ENCODE measurements at places on chromosomes 2 and 18.
A peak's percentile ranks its signal among the peaks of the same experiment; 100 is the strongest.

DNA sequence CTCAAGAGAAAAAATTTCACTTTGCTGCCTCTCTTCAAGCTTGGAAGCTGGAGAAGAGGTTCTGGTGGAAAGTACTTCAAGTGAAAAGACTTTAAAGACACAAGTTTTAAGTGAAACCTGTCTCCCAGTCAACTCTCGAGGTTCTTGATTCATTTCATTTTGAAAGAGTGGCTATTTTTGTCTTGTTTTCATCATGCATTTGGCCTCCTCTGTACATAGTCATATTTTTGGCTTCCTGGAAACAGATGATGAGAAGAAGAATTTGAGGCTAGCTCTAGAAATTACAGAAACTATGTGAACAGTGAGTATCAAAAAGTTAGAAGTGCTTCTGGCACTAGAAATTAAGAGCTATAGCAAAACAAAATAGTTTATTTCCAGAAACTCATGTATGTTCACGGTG, 124.8 kb downstream of the DTNA start:
- no peak for DNase-seq

- DNase-seq, result no peak
Measured at GRCh38 chr2:224171226-224171625, 132.1 kb upstream of the SERPINE2 start.

DNA sequence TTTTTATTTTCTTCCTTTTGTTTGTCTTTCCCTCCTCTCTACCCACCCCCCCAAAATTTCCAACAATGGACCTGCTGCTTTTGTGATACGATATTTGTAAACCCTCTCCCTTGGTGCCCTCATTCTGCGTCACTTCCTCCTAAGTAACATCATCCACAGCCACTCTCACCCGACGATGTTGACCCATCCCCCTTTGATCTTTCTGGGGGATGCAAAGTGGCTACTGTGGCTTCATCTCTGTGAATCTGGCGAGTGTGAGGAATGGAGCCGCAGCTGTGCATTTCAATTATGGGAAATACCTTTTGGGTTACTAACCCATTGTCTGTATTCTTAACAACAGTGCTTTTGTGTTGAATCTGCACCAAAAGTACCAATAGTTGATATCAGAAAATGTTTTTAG, 19.4 kb downstream of the ANTXR1 start:
- no peak for DNase-seq

GRCh38 chr18:53411511-53411910, 813.0 kb downstream of the MBD2 start:
- DNase-seq, result no peak

GRCh38 chr2:169222665-169223064, 139.7 kb downstream of the LRP2 start:
- peak; percentile 11 for DNase-seq

- DNase-seq, result no peak
Measured at GRCh38 chr2:888906-889566, 61.6 kb upstream of the SNTG2 start.

- no peak for DNase-seq
Measured at GRCh38 chr2:21633911-21634310, 510.1 kb downstream of the TDRD15 start.

DNA sequence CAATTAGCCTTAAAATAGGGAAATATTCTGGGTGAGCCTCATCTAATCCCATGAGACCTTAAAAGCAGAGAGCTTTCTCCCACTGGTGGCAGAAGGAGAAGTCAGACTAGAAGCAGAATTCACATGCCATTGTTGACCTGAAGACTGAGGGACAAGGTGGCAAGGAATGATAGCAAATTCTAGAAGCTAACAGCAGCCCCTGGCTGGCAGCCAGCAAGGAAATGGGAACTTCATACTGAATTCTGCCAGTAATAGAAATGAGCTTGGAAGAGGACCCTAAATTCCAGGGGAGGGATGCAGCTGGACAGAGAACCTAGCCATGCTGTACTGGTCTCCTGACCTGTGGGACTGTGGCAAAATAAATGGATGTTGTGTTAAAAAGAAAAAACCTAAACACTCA, 19.5 kb downstream of the B3GNT7 start:
- no peak for DNase-seq

DNA sequence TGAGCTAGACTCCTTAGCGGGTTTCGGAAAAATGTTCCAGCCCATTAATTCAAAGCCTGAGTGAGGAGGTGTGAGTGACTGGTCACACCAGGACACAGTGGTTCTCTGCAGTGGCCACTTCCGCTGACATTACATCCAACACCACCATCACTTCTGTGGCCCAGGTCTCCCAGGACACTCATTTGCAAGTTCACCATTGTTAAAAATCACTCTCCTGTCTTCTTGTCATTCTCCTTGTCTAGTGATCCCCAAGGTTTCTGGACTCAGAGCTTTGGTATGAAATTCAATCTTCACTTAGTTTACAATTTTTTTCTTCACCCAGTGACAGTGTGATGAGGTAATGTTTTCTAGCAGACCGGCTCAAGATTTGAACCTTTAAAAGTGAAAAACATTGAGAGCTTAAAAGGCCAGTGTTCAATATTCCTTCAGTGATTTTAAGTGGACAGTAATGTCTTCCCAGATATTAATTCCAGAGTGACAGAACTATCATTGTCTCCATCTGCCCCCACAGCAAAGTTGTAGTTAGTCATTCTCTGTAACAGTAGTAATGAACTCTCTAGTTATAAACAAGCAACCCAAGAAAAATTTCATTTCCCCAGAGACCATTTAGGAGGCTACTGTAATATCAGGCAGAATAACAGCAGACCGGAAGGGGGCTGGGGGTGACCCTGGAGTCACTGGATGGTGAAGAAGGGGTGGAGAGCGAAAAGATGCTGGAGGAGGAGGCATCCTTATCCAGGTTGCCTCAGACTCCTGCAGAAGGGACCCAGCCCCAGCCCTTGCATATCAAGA, 164.9 kb downstream of the GFPT1 start:
- no peak for DNase-seq

DNA sequence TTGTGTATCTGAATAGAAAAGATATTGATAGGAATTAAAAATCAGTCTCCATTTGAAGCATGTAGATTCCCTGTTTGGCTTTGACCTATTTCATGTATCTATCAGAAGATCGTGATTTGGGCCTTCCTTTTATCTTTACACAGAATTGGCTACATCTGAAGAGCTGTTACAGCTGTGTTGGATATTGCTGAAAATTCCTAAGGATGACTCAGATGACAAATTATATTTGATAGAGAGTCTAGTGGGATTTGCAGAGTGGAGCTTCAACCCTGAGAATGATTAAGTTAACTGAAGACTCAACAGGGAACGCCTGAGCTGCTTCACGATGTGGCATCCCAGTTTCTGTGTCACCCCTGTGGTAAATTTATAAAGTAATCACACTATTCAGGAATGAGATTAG, 4.9 kb upstream of the COL3A1 start:
- no peak for DNase-seq

DNA sequence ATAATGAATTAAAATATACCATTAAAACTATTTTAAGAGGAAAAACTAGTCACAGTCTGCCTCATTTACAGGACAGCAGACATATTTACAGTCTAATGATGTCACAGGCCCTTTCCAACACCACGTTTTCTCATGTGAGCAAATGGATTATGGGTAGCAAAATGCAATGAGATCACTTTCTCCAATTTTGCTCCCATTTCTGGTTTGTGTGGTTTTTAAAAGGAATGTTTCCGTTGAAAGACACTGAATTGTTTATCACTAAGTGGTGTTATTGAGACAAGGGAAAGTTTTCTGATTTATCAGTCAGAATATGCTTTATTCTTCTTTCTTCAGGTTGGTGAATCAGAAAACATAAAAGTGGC, 11.4 kb upstream of the NR4A2 start:
- DNase-seq, result no peak

- no peak for DNase-seq
Measured at GRCh38 chr2:128689971-128690370, 371.3 kb upstream of the HS6ST1 start.

GRCh38 chr2:180871649-180872048, 108.8 kb upstream of the UBE2E3 start:
- DNase-seq, result no peak

- no peak for DNase-seq
Measured at GRCh38 chr2:128770143-128771085, 451.7 kb upstream of the HS6ST1 start.

GRCh38 chr2:109513749-109514588, 99.8 kb downstream of the SEPTIN10 start:
- DNase-seq, result peak; percentile 15

DNA sequence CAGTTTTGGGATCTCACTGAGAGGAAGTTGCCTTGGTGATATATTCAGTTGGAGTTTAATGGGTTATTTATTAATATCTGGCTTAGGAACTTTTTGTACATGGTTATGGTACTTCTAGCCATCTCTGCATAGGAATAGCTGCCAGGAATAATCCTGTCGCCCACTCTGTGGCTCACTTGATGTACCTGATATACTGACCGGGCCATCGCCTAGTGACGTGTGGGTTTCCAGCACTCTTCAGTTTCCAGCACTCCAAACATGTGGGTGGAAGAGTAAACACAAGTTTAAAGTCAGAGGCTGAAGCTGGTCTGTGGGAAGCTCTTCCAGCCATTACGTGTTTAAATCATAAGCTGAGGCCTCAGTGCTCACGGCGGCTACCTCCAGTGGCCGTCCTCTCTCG, 44.3 kb upstream of the AGAP1 start:
- no peak for DNase-seq

- no peak for DNase-seq
Measured at GRCh38 chr18:11600321-11600720, 9.1 kb upstream of the SLC35G4 start.

DNA sequence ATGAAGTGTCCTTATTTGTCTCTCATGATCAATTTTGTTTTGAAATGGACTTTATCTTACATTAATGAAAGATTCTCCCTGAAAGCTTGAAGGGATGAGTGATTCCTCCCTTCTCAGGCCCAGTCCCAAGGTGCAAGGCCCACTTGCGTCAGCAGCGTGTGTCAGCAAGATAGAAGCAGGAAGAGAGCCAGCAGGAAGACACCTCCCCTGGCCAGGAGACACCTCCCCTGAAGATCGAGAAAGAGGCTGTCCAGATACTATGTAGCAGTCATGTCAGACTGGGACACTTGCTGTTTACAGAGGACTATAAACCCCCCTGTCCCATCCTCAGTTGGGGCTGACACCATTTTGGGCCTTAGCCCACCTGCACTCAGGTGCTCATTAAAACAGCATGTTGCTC, 38.3 kb downstream of the TIMM21 start:
- DNase-seq, result no peak

- no peak for DNase-seq
Measured at GRCh38 chr2:467101-467500, 179.2 kb upstream of the ALKAL2 start.

DNA sequence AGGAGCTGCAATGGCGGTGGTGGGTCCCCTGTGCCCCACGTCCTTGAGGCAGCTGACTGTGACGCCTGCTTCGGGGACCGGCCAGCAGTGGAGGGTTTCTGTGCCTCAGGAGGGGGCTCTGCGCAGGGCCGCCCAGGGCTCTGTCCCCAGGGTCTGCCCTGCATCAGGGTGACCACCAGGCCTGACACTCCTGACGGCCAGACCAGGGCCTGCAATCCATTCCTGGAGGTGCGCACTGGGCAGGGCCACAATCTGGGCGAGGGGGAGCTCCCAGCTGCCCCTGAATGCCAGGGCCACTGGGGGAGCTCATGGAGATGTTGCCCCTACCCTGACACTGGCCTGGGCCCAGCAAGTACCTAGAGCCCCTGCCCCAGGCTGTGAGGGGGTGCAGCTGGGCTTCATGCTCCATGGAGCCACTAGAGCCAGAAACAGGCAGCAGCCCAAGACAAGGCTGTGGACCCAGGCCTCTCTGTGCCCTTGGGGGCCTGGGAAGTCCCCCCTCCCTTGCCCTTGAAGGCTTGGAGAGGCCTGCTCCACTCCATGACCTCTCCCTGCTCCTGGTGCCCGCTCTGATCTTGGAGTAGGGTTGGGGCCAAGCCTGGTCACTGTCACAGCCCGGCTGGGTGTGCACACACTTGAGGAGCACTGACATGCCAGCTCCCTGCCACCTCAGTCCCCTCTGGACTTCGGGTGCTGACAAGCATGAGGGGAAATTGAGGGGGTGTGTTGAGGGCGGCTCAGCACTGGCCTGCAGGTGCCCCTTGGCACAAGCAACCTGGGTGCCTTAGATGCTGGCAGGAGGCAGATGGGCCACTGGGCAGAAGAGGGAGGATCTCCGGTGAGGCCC, 55.9 kb downstream of the LDAH start:
- DNase-seq, result no peak

DNA sequence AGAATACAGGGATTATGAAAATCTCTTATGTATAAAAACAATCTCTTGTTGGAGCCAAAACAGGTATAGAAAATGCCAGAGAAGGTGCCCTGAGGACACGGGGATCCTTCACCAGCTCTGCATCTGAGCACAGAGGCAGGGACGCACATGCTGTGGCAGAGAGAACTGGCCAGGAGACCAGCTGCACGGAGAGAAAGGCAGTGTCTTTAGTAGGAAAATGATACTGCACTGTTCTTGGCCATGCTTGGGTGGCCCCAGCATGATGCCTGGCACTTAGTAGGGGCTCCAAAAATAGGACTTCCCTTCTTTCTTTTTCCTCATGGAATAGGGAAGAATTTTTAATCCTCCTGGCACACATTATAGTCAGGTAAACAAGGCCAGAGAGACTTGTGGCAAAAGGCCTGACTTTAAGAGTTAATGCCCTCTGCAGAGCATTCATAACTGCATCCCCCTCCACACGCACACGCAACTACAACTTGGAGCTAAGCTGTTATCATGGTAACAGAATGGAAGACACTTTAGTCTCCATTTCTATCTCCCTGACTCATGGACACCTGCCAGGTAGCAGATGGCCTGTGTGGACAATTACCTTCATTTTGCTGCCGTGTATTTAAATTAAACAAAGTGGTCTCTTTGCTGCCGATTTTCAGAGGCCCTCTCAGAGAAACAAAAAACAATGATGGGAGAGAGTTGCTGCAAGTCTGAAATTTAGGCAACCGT, 59.7 kb upstream of the DNMT3A start:
- DNase-seq, result no peak

DNA sequence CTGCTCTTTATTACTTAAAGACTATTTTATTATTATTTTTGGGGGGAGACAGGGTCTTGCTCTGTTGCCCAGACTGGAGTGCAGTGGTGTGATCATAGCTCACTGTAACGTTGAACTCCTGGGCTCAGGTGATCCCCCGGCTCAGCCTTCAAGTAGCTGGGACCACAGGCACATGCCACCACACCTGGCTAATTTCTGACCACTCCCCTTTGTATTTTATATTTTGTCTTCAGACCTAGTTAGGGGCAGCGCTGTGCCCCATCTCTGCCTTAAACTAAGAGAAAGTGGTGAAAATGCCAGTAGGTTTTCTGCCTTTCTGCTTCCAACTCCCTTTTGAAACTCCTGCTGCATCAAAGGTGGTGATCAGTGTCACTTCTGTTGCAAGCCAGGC, 82.5 kb downstream of the LPIN1 start:
- DNase-seq, result no peak
